ENCODE measurements at places on chromosomes 16 and 17.

GRCh38 chr17:4087911-4088693 lies 54.7 kb downstream of the ZZEF1 start:
- no peak for DNase-seq

DNA sequence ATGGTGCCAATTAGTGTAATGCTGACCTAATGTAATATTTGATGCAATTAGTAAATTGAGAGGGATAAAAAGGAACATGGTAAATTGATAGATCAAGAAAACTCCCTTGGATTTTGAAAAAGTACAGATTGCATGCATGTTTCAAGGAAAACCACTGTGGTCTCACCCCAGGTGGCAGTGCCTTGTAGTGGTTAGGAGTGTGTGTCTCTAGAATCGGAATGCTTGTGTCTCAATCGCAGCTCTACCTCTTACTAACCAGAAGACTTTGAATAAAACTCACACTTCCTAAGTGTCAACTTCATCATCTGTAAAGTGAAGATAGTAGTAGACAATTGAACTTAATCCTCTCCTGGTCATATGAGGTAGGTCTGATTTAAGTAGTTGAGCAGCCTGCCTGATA lies 128.9 kb upstream of the GOT2 start:
- DNase-seq, result no peak

DNA sequence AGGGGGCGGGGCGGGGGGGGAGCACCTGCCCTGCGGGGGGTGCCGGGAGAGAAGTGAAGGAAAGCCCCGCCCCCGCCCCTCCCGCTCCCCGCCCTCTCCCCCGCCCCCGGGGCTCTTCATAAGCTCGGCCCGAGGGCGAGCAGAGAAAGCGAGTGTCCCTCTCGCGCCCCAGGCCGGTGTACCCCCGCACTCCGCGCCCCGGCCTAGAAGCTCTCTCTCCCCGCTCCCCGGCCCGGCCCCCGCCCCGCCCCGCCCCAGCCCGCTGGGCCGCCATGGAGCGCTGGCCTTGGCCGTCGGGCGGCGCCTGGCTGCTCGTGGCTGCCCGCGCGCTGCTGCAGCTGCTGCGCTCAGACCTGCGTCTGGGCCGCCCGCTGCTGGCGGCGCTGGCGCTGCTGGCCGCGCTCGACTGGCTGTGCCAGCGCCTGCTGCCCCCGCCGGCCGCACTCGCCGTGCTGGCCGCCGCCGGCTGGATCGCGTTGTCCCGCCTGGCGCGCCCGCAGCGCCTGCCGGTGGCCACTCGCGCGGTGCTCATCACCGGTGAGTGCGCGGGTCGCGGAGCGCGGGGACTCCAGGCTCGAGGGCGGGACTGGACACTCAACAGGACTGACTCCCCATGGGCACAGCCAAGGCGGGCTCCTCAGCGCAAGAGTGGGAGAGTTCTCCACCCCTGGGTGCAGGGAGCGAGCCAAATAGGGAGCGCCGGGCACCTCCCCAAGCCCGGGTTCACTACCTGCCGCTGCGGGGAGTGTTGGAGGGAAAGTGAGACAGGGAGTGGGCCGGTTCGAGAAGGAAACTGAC lies at the start of gene HSD11B2:
Gene HSD11B2 (plus strand): TSS at position 145 of the 798 bp plus-strand sequence. CDS start 128 bp downstream, at position 273.
- peak; percentile 31 for DNase-seq

GRCh38 chr16:53372992-53373871 lies 61.0 kb upstream of the RBL2 start:
- DNase-seq, result no peak

DNA sequence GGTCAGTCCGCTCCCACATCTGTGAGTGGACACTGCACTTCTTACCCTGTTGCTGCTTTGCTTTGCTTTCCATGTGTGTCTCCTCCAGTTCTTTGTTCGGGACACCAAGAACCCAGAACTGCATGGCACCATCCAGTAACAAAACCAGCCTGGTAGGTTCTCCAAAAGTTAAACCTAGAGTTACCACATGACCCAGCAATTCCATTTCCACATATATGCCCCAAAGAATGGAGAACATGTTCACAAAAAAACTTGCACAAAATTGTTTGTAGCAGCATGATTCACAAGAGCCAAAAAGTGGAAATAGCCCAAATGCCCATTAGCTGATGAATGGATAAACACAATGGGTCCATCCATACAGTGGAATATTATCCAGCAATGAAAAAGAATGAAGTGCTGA lies 10.3 kb upstream of the CCL22 start:
- no peak for DNase-seq

All from NCI-H2227 treated with DMSO at 0.1 percent for 48 hours (cell line).